ENCODE measurements at places on chromosomes 7 and 10.

DNA sequence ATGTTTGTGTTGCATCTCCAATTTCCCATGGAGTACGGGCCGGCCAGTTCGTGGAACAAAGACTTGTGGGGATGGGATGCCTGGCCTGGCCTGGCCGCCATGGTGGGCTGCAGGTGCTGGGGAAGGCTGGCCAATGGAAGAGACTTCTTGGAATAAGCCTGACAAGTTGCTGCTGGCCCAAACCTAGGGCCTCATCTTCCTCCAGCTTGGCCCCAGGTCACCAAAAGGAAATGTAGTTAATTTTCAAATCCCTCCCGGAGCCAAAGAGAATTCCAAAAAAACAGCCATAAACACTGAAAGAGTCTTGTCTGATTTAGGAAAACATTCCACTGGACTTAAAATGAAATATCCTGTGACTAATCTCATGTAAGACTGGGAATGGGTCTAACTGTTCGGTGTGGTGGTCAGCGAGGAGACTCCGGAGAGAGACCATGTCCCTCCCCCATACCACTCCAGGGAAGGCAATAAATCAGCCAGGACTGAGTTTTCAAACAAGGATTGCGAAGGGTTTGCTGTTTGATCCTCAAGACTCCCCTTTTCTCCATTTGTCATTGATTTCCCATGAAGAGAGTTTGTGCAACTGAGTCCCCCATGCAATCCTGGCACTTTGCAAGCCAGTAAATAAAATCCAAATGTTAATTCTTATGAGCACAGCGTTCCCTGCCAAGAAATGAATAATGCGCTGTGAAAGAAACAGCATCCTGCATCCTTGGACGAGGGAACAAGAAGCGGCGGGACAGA is 128.7 kb upstream of the HABP2 start:
- DNase-seq = no peak

- no peak for DNase-seq
Measured at GRCh38 chr10:21002091-21002878, 105.2 kb upstream of the NEBL start.

- DNase-seq = no peak
Measured at GRCh38 chr7:91636728-91637127, 243.8 kb downstream of the MTERF1 start.

DNA sequence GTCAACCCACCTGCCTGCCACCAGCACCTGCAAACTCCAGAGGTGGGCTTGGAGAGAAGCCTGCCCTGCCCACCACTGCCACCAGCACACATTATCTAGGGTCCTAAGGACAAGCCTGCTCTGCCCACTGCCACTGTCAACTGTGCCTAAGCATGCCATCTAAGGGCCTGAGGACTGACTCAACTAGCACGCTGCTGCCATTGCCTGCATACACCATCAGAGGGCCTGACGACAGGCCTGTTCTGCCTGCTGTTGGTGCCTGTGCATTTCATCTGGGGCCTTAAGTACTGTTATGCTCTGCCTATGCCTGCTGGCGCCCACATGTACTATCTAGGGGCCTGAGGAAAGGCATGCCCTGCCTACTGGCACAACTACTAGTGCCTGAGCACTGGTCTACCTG is 27.0 kb upstream of the LRRD1 start:
- no peak for DNase-seq

DNA sequence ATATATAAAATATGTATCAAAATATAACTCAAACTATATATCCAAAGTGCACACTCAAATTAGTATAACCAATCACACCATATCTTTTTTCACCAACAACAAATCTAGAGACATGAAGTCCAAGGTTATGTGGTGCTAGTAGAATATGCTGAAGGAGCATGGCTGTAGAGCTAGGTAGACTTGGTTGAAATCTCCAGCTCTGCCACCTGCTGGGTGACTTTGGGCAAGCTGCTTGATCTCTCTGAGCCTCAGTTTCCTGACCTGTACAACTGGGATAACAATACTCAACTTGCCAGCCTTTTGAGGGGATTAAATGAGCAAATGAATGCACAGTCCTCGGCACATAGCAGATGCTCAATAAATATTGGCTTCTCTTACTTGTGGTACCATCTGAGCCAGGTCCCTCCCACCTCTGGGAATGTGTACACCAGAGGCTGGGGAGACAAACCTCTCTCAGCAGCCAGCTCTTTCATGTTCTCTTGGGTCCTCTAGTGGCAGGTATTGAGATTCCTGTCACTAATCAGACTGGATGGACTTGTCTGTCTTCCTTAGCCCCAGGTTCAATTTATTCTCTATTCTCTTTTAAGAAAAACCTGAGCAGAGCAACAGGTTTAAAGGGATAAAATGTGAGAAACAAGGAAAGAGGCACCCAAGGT is 94.3 kb upstream of the PDE1C start:
- DNase-seq = no peak

DNA sequence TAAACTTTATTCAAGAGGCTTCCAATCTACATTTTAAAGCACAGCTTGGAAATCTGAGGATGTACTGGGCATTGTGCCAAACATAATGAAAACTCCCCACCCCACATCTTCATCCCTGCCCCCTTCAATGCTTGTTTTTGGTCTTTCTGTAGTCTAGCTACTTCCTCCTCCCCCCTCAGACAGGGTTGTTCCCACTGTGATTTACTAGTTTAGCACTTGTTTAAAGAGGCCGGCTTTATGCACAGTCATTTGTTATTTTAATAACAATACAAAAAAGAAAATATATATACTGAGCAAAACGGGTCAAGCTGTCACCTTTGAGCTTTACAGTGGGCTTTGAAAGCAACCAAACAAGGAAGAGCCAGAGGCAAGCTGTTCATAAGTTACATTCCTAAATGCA is 132.6 kb downstream of the CHRM2 start:
- no peak for DNase-seq

DNA sequence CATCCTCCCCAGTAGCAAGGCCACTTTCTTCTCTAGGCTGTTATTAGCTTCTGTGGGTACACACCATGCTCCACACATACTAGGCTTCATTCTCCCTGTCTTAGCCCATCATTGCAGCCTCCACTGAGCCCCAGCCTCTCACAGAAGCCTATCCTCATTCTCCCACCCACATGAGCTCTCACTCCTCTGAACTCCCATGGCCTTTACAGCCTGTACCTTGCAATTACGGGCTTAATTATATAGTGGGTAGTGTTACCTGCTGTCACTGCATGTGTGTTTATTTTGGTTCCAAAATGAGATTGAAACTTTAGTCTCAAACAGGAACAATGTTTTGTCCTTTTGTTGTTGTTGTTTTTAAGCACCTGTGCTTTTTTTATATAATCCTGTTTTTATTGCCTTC is 460.0 kb downstream of the KCNMA1 start:
- no peak for DNase-seq

GRCh38 chr10:116125180-116125579 is 147.8 kb downstream of the GFRA1 start:
- DNase-seq = no peak

DNA sequence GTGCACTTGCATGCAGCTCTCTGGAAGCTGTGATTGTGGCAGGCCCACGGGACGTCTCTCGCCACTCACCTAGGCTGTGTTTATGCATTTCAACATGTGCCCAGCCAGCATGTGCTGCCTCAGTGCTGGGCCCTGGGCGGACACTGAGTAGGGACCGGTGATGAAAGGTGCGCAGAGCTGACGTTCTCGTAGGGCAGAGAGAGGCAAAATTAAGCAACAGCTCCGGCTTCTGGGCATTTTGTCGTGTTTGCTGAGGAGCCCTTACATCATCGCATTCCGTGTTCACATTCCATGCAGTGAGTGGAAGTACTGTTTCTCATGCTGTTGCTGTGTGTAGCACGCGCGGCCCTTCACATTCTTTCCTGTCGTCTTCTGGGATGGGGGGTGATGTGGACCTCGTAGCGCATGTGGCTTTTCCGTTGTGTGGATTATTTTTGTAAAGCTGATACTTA is 50.5 kb downstream of the PRF1 start:
- no peak for DNase-seq

- no peak for DNase-seq
Measured at GRCh38 chr7:25476863-25477499, 248.7 kb upstream of the NPVF start.

- no peak for DNase-seq
Measured at GRCh38 chr10:944034-944831, 12.7 kb upstream of the LARP4B start.

- no peak for DNase-seq
Measured at GRCh38 chr10:132197271-132198067, 10.7 kb downstream of the DPYSL4 start.

GRCh38 chr7:130210181-130210935 is 2.7 kb downstream of the SSMEM1 start:
- DNase-seq = no peak

DNA sequence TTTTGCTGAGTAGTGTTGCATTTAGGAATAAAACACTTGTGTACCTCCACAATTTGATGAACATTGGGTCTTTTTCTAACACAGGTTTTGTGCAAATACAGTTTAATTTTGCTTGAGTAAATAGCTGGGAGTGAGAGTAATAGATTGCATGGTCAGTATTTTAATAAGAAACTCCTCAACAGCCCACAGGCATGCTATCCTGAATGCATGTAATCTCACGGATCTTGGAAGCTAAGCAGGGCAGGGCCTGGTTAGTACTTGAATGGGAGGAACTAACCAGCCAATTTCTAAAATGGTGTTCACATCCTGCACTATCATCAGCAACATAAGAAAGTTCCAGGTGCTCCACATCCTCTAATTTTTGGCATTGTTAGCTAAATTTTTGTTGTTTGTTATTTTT is 685.4 kb upstream of the MBL2 start:
- no peak for DNase-seq

DNA sequence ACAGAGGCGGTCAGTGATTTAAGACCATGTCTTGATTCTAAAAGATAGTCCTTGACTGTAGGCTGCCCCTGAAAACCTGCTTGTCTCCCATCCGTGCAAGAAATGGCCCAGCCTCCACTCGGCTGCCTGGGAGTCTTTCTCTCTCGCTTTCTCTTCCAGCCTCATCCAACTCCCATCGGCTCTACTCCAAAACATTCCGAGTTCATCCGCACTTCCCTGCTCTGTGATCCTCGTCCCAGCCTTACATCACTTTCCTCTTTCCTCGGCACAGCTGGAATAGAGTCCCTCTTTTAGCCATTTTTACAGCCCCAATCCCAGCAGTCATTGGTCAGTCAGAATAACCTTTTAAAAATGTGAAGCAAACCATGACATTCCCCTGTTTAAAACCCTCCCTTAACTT is 135.1 kb downstream of the TAX1BP1 start:
- no peak for DNase-seq

GRCh38 chr10:124732931-124733570 is 11.1 kb downstream of the FAM53B start:
- no peak for DNase-seq

GRCh38 chr10:74936577-74937265 is 110.3 kb downstream of the KAT6B start:
- no peak for DNase-seq

- no peak for DNase-seq
Measured at GRCh38 chr7:131369354-131369753, 41.7 kb downstream of the MKLN1 start.

- DNase-seq = no peak
Measured at GRCh38 chr7:70392877-70393435, 739.0 kb upstream of the GALNT17 start.

DNA sequence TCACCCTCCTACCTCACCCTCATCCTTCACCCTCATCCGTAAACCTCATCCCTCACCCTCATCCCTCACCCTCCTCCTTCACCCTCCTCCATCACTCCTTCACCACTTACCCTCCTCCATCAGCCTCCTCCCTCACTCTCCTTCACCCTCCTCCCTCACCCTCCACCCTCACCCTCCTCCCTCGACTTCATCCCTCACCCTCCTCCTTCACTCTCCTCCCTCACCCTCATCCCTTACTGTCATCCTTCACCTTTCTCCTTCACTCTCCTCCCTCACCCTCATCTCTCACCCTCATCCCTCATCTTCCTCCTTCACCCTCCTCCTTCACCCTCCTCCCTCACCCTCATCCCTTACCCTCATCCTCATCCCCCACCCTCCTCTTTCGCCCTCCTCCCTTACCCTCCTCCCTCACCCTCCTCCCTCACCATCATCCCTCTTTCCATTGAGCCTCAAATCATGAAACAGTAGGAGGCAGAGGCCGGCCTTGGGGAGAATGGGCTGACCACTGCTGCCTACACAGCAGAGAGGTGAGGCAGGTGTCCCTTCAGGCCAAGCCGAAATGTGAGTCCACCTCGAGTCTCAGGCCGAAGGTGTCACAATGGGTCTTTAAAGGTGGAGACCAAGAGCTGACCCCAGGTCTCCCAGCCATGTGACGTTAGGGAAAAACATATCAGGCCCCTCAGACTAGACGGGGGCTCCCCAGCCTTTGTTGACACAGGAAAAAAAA is 53.0 kb downstream of the PDGFA start:
- no peak for DNase-seq

DNA sequence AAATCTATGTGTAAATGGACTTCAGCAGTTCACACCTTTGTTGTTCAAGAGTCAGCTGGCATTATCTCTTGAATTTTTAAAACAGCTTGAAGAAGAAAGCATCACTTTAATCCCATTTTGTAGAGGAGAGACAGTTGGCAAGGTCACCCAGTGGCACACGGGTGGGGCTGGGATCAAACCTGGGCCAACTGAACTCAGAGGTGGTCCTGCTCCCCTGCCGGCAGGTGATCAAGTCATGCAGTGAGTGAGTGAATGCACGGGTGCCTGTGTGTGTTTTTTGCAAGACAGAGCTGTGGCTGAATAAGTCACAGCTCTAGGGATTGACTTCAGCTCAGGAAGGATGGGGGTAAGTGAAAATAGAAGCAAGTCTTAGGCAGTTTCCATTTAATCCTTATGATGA is 9.5 kb downstream of the GHRHR start:
- no peak for DNase-seq

GRCh38 chr7:81317741-81318140 is 398.9 kb upstream of the SEMA3C start:
- DNase-seq = no peak

DNA sequence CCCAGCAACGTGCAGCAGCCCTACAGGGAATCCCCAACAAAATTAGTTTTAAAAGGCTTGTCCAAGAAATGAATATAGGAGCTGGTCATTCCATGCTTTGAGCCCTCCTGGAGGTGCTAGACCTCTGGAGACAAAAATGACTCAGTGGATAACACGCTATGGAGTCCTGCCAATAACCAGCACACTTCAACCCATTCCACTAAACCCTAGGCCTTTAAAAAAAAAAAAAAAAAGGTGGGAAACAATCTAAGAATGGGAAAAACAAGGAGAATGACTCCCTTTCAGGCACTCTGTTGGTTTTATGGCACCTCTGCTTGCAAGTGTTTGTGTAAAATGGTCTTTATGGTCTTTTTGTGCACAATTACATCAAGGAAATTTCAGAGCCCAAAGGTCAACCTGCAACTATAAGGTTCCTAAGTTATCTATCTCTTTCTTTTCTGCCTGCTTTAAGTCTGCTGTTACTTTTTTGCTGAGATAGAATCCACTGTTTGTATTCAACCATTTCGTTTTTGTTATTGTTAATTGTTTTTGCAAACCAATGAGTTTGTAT is 21.3 kb downstream of the AVL9 start:
- DNase-seq = no peak

- DNase-seq = no peak
Measured at GRCh38 chr7:92722541-92722940, 113.8 kb downstream of the CDK6 start.

GRCh38 chr10:102347236-102347828 is 48.2 kb upstream of the NFKB2 start:
- DNase-seq = no peak
